ENCODE measurements at places on chromosomes 5 and 9.

GRCh38 chr5:52839285-52839684 lies 51.6 kb downstream of the ITGA1 start:
- DNase-seq = no peak

DNA sequence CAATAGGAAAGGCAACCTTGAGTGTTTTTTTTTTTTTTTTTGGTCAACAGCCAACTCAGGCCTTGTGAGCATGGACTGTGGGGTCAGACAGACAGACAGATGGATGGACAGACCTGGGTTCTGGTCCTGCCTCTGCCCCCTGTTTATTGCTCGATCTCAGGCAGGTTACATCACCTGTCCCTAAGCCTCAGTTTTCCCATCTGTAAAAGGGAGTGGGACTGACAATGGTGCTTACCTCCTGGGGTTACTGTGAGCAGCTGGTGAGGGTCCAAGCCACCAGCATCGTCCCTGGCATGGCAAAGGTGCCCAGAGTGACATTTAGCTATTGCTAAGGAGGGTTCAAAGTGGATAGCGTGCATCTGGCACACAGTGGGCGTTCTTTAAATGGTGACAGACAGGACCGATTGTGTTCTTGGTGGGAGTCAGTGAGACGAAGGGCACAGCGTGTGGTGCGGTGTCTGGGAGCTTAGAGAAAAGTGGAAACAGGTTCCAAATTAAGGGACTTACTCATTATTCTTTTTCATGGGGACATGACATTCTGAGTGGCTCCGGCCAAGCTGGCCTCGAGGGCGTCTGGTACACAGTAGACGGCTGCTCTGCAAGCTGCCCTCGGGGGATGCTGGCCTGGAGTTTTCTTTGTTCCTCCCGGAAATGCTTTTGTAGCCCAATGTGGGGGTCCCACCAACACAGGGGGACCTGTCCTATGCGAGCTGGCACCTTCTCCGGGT lies 72.1 kb downstream of the COL27A1 start:
- DNase-seq = no peak

DNA sequence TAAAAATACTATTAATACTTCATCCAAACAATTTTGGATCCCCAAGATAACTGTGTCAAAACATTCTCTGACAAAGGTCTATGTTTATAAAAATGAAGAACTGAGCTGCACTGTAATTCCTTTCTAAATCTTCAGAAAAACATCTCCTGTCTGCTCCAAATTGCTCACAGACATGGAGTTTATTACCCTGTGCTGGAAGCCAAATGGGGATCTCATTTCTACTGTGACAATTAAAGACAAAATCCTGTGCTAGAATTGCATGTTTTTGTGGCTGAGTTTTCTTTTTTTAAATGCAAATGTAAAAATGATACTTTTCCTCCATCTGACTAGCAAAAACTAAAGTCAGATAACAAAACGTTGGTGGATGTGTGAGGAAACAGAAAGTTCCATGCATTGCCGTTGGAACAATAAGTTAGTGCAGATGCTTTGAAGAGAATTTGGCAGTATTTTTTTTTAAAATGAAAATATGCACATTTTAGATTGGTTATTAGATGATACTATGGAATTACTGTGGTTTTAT lies 93.5 kb downstream of the GNA14 start:
- no peak for DNase-seq

GRCh38 chr5:156367597-156367996 lies 40.6 kb downstream of the SGCD start:
- no peak for DNase-seq

GRCh38 chr5:78785454-78785853 lies 136.9 kb upstream of the LHFPL2 start:
- no peak for DNase-seq

- DNase-seq = no peak
Observed at GRCh38 chr9:96644137-96644536, 11.0 kb downstream of the PRXL2C start.

GRCh38 chr5:81233080-81233634 lies at the start of gene CKMT2:
Gene CKMT2 (plus strand): TSS chr5:81233322. CDS start chr5:81251133, 17,811 bp downstream.
- DNase-seq = no peak

GRCh38 chr5:163658702-163659567 lies 153.5 kb downstream of the MAT2B start:
- no peak for DNase-seq

DNA sequence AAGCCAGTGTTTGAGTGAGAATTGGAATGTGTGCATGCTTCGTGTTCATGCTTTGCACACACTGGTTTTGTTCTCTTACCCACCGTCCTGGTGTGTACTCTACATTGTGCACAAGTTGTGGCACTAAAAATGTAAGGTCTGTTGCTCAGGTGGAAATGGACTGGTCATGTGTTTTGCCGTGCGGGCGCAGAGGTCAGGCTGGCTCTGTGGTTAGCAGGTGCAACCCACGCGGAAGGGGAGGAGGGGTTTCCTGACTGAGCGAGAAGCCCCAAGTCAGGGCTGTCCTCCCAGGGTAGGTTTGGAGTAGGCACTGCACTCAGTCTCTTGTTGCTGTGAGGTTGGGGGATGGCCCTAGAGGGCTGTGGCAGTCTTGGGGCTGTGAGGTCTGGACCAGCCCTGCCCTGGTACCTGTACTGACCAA lies 86.6 kb downstream of the EHMT1 start:
- no peak for DNase-seq

DNA sequence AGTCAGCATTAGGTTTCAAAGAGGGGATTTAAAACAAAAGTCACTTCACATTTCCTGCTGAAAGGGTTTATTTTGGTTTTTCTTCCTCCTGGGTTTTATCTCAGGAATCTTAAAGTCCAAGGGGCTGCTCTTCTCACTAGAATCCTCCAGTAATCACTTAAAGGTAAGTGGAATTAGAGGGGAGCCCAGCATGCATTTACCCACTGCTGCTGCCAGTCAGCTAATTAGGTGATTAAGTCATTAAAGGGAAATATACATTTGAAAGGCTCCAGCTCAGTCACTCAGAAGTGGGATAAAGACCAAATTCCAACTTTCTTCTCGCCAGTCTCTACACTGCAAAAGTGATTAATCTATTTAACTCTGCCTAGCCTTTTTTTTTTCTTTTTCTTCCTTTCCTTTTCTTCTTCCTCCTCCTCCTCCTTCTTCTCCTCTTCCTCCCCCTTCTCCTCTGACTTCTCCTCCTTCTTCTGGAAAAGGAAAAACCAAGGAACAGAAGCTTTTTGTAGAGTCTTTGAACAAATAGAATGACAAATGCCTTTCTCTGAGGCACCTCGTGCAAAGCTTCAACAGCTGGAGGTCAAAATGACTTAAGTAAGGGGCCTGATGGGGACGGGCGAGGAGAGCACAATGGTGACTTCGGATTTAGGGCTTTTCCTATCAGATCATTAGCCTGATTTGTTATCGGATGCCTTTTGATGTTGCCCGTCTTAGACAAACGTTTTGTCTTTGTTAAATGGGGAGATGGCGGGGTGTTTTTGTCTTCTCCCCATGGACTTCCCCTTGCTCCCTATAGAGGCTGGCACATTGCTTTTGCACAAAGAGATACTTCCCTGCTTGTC lies 617.6 kb downstream of the IRX1 start:
- DNase-seq = no peak

DNA sequence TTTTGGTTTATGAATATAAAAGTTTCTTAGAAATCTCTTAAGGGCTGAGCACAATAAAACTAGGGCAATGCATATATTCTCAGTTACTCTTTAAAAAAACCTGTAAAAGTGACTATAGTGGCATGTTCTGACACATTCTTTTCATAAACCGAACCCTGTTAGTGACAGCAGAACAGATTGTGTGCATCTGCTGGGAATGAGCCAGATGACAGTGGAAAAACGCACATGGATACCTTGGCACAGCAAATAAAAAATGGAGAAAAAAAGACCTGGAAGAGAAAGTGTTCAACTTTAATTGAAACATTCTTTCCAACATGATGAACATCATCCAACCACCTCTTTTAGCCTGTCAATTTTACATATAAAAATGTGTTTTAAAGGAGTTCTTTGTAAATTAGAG lies 12.7 kb downstream of the MEF2C start:
- no peak for DNase-seq

DNA sequence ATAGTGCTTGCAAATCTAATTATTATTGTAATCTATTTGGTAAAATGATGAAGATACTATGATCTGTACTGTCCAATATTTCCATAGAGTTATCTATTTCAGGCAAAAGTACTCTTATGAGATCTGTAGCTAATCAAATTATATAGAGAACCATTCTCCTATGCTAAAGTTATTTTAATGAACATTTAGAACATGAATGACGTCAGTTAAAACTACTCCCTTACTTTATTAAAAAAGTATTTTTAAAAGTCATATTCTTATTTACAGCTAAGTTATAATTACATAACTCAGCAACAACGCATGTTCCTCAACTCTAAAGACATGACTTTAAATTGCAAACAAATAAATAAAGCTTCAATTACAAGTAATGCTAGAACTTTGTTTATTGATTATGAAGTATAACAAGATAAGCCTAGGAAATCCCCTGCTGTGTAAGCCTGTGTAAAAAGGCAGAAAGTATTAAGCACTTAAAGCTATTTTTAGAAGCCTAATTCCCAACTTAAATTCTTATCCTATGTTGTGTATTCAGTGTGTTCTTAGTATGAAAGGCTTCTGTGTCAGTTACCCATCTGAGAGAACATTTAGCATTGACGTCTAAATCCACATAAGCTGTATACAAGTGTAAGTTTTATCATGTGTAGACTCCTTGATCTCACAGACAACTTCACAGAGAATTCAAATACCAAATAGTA lies 285.7 kb downstream of the HCN1 start:
- DNase-seq = no peak

GRCh38 chr9:134236001-134236421 lies 71.6 kb upstream of the RNU6ATAC start:
- DNase-seq = no peak

DNA sequence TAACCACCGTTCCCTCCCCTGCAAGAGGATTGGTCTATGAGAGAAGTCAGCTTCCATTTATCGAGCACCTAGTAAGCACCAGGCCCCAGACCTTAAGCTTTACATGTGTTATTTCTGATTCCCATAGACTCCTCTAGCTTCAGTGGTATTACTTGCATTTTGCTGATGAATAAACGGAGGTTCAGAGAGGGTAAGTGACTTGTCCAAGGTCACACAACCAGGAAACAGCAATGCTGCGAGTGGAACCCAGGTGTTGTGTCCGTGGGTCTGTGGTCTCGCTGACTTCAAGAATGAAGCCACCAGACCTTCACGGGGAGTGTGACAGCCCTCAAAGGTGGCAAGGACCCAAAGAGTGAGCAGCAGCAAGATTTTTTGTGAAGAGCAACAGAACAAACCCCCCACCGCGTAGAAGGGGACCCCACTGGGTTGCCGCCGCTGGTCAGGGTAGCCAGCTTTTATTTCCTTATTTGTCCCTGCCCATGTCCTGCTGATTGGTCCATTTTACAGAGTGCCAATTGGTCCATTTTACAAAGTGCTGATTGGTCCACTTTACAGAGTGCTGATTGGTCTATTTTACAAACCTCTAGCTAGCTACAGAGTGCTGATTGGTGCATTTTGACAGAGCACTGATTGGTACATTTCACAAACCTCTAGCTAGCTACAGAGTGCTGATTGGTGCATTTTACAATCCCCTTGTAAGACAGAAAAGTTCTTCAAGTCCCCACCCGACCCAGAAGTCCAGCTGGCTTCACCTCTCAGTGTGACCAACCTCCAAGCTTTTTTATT lies 29.1 kb upstream of the KCNIP1 start:
- no peak for DNase-seq

DNA sequence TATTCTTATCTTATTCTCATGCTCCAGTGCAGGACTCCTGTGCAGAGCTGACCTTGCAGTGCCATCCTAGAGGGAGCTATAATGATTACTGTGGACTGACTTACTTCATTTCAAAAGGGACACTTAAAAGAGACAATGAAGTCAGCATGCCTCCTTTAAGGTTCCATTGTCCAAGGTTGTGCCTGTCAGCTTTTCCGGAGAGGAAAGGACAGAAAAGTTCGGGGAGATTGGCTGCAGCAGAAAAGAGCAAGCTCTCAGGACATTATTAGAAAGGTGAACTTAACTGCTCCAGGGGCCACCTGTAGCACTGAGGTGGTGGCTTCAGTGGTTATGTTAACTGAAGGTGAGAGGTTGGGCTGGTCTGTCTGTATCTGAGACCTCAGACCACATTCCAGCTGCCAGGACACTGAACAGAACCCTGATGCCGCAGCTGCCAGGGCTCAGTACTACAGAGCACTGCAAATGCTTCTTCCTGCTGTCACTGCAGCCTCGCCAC lies 112.9 kb downstream of the ST8SIA4 start:
- no peak for DNase-seq

- peak; percentile 73 for DNase-seq
Observed at GRCh38 chr9:124054582-124055227, 43.1 kb downstream of the LHX2 start.

DNA sequence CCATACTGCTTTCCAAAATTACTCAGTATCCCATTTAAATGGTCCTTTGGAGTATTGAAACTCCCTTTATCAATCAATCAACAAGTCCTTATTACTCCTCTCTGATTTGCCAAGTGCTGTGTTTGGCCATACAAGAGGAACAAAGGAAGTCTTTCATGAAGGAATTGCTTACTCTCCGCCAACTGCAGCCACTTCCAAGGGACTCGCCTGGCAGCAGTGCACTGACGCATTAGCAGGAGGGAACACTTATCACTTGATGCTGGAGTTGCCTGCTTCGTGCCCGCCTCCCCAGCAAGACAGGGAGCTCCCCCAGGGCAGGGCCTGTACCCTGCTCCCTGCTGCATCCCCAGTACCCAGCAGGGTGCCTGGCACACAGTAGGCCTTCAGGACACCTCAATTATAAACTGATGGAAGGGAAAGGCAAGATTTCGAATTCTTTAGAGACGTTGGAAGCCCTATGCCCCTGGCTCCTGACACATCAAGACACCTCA lies 97.9 kb downstream of the CRB2 start:
- DNase-seq = no peak

DNA sequence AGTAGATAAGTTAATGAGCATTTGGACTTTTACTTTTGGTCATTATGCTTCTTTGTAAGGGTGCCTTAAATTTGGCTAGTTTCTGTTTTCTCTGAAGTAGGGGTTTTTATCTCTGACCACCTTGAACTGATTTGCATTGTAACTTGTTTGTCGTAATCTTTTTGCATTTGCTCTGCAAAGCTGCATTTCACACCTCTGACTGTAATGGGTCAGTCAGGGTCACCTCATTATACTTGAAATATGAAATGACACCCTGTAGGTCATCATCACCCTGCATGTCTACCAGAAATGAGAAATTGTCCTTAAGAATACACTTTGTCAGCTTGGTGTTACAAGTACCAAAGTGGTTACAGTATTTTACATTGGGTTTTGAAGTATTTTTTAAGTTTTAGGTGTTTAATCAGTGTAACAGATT lies 74.0 kb downstream of the KCNN2 start:
- no peak for DNase-seq

DNA sequence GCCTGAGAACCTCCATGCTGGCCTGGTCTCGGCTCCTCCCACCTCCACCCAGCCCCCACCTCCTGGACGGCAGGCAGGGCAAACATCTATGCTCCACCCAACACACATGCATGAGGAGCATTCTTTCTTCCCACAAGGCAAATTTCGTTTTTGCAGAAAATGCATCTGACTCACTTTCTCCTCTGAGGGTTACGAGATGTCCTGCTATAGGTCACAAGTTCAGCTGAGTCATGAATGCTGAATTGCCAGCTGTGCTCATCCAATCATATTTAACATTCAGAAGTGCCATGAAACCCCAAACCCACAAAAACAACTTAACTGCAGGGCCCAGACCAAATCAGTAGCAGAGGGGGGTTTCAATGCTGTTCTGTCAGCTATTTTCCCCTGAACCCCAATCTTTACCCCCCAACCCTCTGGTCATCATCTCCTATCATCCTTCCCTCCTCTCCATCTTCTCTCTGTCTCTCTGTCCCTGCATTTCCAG lies 39.0 kb upstream of the OSMR start:
- no peak for DNase-seq

GRCh38 chr5:26761045-26761444 lies 277.3 kb downstream of the CDH9 start:
- no peak for DNase-seq

GRCh38 chr9:4796988-4797853 lies 4.5 kb downstream of the RCL1 start:
- peak; percentile 67 for DNase-seq
